Epithelial cell of alveolus of lung (primary cell): ENCODE measurements at places on chromosomes 4 and X. TPM values are rescaled to one million over a fixed set of nuclear protein-coding genes. Genes with fewer than 3 reads are reported as not detected.

Gene NEUROG2
- total RNA-seq, result not detected in 2 replicates

Gene TCEAL2
- total RNA-seq, result not detected in 2 replicates

Gene DKC1
- total RNA-seq, result 15.6 and 29.2 TPM in 2 replicates

Gene L1CAM
- 0.56 and 1.8 TPM in 2 replicates for total RNA-seq

Gene AREG
- total RNA-seq, result 129 and 894 TPM in 2 replicates
